Mesothelial cell of epicardium (in vitro differentiated cells): ENCODE measurements at places on chromosomes 6 and 20. TPM values are rescaled to one million over a fixed set of nuclear protein-coding genes. Genes with fewer than 3 reads are reported as not detected.

Gene TP53TG5
- 0.47 to 0.69 TPM in 2 of 3 replicates, not detected in the other for total RNA-seq

Gene AIF1
- total RNA-seq, result 5.1 to 6.0 TPM (median 5.1 TPM) in 3 replicates

Gene FAM217B
- 22.3 to 27.5 TPM (median 25.7 TPM) in 3 replicates for total RNA-seq

Gene GPX5
- not detected in 3 replicates for total RNA-seq

Gene NCOA6
- total RNA-seq, result 42.5 to 46.7 TPM (median 42.6 TPM) in 3 replicates

Gene SDCBP2
- 1.8 to 3.4 TPM (median 2.9 TPM) in 3 replicates for total RNA-seq

Gene IMPG1
- total RNA-seq, result not detected in 3 replicates

Gene TUBB1
- not detected in 3 replicates for total RNA-seq

Gene PAK5
- 0.36 to 0.54 TPM (median 0.42 TPM) in 3 replicates for total RNA-seq

Gene TAAR9
- not detected in 3 replicates for total RNA-seq

Gene TGM2
- 32.4 to 35.7 TPM (median 35.3 TPM) in 3 replicates for total RNA-seq

Gene LRRC1
- 26.1 to 30.4 TPM (median 27.0 TPM) in 3 replicates for total RNA-seq

Gene DSP
- total RNA-seq, result 163 to 172 TPM (median 171 TPM) in 3 replicates

Gene KCNK16
- not detected in 3 replicates for total RNA-seq

Gene NR2E1
- not detected in 3 replicates for total RNA-seq

Gene ADGRF1
- total RNA-seq, result 1.4 to 2.2 TPM (median 1.6 TPM) in 3 replicates

Gene BPIFB4
- not detected in 3 replicates for total RNA-seq

Gene MMP24
- total RNA-seq, result 0.99 to 1.3 TPM (median 1.1 TPM) in 3 replicates

GRCh38 chr6:108592371-108593337, 31.9 kb downstream of the FOXO3 start:
- DNase-seq, result no peak

DNA sequence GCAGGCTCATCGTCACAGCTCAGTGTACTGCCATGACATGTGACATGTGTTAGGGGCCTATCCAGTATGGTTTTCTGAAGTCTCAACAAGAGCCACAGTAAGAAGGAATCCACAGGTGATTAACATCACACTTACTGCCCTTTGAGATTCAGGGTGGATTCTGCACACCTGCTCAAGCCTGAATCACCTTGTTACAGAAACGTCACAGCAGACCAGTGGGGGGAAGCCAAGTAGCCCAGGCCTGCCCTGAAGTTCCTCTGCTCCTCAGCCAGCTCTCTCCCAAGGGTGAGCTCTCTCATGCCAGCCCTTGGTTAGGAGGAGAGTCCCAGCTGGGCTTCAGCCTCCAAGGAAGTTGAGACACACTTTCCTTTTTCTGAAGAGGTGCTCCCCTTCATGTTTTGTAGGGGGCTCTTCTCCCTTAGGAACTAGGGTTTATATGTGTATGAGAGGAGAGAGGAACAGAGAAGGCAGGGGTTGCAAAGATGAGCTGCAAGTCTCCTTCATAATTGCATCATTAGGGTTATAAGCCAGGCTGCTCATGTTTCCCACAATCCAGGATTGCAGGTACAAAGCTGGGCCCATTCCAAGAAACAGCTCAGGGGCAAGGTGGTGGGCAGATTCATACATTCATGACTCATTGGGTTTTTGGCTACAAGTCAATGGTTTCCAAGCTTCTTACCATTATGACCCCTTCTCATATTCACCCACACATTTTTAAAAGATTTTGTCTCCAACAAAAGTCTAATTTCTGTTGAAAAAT, 11.6 kb downstream of the GSS start:
- no peak for DNase-seq

DNA sequence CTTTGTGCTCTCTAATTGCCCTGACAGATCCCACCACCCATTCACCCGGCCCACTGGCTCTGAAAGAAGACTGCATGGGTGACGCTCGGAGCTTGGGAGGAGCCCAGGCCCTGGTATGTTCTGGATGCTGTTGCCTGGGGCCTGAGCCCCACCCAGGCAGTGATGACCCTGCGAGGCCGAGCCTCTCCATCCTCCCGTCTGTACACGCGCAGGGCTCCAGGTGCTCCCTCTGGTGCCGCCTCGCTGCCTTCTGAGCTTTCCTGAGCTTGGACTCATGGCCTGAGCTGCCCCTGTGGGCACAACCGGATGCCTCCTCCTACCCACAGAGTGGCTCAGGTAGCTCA, 61.2 kb downstream of the STK35 start:
- no peak for DNase-seq

GRCh38 chr6:57312004-57312345, 5.5 kb upstream of the PRIM2 start:
- DNase-seq, result no peak

DNA sequence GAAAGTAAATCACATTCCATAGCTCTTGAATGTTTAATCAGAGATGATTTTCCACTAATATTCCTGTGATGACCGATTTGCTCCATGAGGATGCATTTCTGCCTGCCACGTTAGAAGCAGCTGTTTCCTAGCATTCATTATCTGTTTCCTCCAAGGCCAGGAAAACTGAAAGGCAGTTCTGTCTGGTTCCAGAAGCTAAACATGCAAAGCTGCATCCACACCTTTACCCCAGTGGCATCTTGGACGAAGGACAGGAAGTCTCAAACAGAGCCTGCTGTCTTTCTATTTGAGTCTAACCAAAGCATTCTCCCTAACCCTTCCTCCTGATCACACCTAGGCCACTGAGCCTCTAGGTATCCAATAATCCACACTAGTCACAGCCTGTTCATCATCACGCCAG, 27.6 kb downstream of the CNKSR3 start:
- DNase-seq, result no peak

DNA sequence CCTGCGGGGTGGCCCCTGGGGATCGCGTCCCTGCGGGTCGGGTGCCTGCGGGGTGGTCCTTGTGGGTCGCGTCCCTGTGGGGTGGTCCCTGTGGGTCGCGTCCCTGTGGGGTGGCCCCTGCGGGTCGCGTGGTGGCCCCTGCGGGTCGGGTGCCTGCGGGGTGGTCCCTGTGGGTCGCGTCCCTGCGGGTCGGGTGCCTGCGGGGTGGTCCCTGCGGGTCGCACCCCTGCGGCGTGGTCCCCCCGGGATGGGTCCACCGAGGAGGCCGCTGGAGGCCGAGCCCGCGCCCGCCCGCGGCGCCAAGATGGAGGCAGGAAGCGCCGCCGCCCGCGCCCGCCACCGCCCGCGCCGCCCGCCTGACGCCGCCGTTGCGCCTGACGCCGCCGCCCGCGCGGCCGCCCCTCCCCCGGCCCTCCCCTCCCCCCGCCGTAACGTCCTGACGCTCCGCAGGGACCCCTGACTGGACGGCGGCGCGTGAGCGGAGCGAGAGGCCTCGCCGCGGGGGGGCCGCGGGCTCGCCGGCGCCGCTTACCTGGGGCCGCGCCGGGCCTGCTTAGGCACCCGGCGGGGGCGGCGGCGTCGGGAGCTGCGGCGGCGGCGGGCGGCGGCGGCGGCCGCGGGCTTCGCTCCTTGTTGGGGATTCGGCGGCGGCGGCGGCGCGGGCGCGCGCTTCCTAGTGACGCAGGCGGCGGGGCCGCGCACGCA, at the start of gene GMEB2:
Gene GMEB2, minus strand, starts transcription at position 678 of the 705 bp plus-strand sequence. CDS start 7,704 bp downstream, outside the sequence.
- DNase-seq, result peak; percentile 69

GRCh38 chr6:134472661-134473060, 154.7 kb upstream of the SGK1 start:
- no peak for DNase-seq

- DNase-seq, result no peak
Measured at GRCh38 chr20:48156521-48156920, 371.2 kb upstream of the SULF2 start.

DNA sequence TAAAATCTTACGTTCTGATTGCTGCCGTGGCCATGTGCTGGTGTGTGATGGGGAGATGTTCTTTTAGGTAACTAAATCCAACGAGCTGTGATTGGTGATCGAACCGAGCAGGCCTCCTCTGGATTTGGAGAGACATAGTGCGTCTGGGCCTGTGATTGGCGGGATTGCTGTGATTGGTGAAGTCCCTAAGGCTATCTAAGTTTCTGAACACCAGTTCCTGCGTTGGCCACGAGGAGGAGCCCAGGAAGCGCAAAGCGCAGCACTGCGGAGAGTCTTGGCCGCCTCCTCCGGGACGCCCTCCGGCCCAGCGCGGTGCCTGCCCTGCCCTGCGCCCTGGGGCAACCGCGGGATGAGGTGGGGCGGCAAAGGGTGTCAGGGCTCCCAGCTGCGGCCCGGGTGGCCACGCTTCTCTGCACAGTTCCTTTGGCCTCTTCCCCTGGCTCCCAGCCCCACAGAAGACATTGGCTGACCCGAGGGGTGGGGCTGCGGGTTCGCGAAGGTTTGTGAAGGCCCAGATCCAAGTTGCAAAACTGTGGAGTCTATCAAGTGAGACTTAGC, 33.0 kb downstream of the HNF4A start:
- peak; percentile 60 for DNase-seq

- DNase-seq, result no peak
Measured at GRCh38 chr6:122726649-122727048, 52.9 kb upstream of the FABP7 start.

DNA sequence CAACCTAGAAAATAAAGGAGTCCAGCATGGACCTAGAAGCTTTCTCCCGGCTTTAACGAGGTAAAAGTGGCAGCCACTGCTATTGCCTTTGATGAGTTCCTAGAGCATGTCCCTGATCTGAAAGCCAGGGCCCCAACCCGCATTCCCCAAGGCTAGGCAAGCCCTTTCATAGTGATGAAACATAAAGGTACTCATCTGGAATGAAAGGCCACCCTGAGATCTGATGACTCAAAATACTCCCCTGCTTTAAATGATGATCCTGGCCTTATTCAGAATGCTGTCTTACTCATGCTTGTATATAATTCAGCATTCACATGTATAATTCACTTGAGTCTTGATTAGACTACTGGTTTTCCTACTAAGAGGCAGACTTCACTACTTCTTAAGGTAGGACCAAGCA, 21.3 kb downstream of the TTPAL start:
- no peak for DNase-seq

GRCh38 chr6:136192902-136193301, 57.2 kb downstream of the MTFR2 start:
- DNase-seq, result no peak

- DNase-seq, result no peak
Measured at GRCh38 chr6:111456208-111456607, 26.8 kb downstream of the REV3L start.

DNA sequence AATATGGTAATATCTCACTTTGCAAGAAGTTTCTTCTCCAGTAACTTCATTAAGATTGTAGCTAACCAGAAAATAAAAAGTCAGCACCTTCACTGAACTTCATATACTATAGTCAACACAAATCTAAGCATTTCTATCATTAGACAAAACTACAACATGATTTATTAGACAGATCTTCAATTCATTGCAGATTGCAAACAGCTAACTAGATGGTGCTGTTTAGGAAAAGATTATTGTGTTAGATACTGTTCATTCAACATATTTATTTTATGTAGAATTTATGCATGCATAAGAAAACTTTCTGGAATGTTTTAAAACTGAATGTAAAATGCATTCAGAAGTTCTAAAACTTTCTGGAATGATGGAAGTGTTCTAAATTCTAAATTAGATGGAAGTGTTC, 442.1 kb downstream of the HTR1B start:
- no peak for DNase-seq

DNA sequence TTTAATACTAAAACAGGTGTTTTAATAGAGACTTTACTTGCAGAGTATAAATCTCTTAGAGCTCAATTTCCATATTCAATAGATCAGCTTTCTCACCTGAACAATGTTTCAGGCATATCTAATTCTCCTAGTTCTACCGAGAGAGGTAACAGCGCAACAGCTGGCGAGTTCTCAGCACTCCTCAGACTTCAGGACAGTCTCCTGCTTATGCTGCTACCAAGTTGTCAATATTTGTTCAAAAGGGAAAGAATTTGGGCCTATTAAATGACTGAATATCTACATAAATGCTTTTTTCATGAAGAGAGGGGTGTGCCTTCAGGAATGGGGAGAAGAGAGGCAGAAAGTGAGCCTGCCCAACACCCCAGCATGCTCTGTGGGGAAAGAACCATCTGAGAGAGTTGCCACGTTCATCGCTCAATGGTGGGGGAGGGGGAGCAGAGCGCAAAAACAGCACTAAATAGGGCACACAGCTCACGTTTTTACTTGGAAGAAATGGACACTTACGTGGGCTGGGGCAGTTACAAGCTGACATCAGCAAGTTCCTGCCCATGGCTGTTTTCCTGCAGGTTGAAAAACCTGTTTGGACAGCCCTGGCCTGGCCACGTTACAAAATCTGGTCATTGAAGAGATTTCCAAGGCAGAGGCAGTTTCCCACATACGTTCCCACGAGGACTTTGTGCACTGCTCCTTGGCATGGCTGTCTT, 38.0 kb downstream of the EZR start:
- no peak for DNase-seq

DNA sequence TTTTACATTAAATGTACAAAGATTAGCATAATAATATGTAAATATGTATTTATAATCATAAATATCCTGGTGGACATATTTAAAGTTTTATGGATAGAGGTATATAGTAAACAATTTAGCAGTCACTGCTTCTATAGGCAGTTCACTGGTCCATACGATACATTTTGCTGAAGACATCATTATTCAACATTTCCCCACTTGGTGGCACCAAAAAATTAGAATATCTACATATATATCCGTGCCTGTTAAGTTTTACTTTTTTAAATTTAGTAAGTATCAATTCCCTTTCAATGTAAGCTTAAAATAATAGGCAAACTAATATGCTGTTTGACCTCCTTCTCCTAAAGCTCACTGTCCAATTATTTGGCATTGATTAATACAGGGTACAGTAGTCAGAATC, 64.2 kb downstream of the LMBRD1 start:
- DNase-seq, result no peak

- no peak for DNase-seq
Measured at GRCh38 chr20:10733122-10733521, 59.3 kb upstream of the JAG1 start.

- no peak for DNase-seq
Measured at GRCh38 chr6:84273048-84273809, 45.8 kb upstream of the CEP162 start.

- DNase-seq, result no peak
Measured at GRCh38 chr6:43790031-43790430, 20.0 kb downstream of the VEGFA start.

- DNase-seq, result no peak
Measured at GRCh38 chr6:16783509-16783908, 22.2 kb upstream of the ATXN1 start.

GRCh38 chr6:116380346-116380745, 9.6 kb downstream of the DSE start:
- no peak for DNase-seq

DNA sequence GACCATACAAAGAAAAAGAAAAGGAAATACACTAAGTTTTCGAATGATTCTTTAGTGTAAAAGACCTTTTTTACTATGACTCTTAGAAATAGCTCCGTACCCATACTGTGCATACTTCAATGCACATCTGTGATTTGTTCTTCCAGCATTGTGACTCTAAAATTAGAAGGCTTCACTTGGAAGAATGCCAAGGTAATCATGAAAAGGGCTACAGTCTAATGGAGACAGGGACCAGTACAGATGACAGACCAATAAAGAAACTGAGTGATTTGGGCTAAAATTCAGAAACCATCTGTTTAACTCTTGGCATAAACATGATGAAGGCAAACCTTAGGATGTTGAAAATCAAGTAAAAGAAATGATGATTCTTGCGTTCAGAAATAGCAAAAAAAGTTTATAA, 46.3 kb downstream of the CYP39A1 start:
- DNase-seq, result no peak

DNA sequence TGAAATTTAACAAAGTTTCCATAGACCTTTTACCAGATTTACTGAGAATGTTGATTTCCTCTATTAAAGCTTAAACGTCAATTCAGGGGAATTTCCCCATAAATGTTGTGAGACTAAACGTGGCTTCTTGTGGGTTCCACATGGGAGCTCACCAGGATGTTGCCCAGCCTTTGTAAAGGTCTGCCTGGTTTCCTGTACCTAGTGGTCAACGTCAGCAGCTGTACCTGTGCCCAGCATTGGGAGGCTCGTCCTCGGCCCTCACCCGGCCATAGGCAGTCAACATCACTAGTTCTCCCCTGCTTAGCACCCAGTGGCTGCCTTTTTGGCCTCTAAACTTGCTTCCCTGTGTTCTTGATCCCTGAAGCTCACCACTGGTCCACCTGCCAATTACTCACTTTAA, 22.1 kb upstream of the CD83 start:
- DNase-seq, result no peak
